ENCODE measurements at places on chromosomes 6 and 20.

- no peak for DNase-seq
Measured at GRCh38 chr6:63819831-63820230, 184.2 kb downstream of the PHF3 start.

GRCh38 chr20:48959899-48960550, 38.5 kb downstream of the ARFGEF2 start:
- no peak for DNase-seq

- peak; percentile 85 for DNase-seq
Measured at GRCh38 chr20:52313341-52313963, 121.9 kb upstream of the ZFP64 start.

- no peak for DNase-seq
Measured at GRCh38 chr6:66896415-66896814, 1189.4 kb upstream of the EYS start.

GRCh38 chr6:3683331-3683730, 68.2 kb downstream of the PXDC1 start:
- DNase-seq, result no peak

DNA sequence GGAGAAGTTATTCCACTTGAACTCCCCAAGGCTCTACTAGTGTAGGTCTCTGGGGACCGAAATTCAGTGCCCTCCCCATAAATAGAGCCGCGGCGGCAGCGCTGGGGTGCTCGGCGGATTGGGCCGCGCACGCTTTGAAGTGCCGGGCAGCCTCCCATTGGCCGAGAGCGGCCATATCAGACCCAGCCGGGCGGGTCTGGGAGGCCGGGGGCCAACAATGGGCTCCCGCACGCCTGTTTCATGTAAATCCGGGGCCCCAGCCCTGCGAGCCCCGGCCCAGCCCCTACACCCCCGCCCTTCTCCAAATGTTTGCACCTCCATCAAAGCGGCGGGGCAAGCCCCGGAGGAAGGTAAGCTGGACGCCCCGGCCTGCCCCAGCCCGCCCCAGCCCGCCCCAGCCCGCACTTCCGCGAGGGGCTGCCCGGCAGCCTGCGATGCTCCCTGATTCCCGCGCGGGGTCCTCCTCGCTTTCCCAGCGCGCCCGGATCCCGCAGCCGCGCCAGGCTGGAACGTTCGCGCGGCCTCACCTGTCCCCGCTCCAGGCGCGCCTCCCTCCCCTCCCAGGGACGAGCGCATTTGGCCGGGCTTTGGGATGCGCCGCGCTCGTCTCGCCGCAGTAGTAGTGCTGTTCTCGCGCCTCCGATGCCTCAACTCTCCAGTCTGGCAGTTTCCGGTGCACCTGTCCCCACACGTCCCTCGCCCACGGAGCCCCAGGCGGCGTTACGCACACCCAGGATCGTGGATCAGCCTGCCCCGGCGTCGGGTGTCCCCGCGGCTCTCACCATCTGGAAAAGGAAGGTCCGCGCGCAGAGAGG, at the start of gene TBXT:
Gene TBXT (minus strand): TSS at position 51 of the 815 bp plus-strand sequence. CDS start 260 bp downstream, outside the sequence.
- no peak for DNase-seq

DNA sequence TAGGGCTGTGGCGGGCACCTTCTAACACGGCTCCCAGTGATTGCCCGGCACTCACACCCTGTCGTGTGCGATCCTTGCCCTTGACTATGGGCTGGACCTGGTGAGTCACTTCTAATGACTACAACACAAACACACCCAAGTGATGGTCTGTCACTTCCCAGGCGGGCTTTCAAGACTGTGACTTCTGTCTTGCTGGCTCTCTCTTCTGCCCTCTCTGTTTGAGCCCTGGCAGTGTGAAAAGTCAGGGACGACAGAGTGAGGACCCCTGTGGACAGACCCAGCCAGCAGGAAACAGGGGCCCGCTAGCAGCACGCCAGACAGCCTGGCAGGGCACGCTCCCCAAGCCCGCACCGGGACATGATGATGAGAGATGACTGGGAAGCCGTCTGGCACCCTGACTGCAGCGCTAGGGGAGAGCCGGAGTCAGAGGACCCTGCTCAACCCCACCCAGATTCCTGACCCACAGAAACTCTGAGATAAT, 43.0 kb downstream of the KIF16B start:
- DNase-seq, result no peak

DNA sequence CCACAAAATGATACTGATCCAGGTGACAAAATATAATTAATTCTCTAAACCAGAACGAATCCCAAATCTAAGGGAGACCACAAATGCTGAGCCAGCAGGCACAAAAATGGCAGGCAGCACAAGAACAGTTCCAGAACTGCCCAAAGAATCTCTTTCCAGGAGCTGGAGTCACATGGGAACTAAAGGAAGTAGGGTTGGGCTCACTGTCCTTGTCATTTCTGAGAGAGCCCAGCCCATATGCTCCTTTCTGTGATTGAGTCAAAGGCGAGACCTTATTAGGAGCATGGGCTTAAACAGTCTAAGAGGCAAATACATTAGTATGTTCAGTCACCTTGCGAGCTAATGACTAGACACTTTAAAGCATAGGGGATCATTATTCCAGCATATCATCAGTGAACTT, 327.6 kb upstream of the ARID1B start:
- DNase-seq, result no peak

GRCh38 chr20:32329817-32330554, 28.1 kb upstream of the ASXL1 start:
- no peak for DNase-seq

Measured in NCI-H1694 treated with DMSO at 0.1 percent for 48 hours (cell line).